KBM-7 (cell line): ENCODE measurements at places on chromosomes 3 and 15.

DNA sequence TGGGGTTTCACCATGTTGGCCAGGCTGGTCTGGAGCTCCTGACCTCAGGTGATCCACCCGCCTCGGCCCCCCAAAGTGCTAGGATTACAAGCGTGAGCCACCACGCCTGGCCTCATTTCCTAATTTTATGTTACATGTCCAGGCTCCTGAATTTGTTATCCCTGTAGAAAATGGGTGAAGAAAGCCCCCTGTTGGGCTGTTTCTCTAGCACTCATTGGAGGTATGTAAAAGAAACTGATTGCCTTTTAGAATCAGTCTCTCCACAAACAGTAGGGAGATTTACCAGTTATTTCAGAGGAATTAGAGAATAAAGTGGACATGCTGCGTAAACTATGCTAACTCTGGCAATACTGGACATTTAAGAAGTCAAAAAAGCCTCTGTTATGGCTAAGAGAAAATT, 364.1 kb upstream of the TBL1XR1 start:
- no peak for DNase-seq

GRCh38 chr15:64158363-64159134, 4.3 kb downstream of the PPIB start:
- DNase-seq = no peak

- no peak for DNase-seq
Measured at GRCh38 chr15:99414755-99415731, 150.7 kb upstream of the MEF2A start.

DNA sequence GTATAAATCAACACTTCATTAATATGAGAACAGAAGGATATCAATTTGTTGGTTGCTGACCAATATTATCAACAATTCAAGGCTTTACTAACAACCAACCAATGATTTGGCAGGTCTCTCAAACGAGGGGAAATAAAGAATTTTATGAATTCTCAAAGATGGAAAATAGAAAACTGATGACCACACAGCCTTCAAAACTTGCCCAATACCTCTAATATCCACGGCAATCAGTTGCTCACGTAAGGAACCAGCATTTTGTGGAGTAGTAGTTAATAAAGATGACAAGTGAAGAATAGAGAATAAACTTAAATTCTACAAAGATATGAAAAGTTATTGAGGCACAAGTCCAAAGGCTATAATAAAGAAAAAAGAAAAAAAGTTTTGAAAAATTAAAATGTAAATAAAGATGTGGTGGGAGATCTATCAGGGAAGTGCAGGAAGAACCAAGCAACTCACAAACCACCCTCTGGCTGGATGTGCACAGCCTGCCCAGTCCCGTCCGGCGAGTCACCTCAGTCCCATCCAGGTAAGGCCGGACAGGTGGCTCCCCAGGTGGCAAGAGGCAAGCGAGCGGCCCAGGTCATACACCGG, 808 bp downstream of the GK5 start:
- no peak for DNase-seq

DNA sequence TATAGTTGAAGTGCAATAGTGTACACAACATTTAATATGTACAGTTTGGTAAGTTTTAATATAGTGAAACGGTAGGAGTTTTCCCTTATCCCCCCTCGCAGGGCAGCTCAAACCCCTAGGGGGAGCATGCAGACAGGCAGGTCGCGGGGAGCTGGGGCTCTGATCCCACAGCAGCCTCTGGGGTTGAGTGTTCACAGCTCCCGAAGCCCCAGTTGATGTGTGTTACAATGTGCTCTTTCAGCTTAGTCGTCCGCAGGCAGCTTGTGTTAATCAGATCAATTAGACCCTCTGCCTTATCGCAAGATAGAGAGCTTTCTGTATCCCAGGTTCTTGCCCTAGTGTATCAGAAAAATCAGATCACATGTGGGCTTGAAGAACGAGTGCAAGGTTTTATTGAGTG, 143.1 kb upstream of the CHRNA7 start:
- DNase-seq = no peak

- DNase-seq = no peak
Measured at GRCh38 chr15:83694536-83694935, 40.6 kb downstream of the ADAMTSL3 start.

DNA sequence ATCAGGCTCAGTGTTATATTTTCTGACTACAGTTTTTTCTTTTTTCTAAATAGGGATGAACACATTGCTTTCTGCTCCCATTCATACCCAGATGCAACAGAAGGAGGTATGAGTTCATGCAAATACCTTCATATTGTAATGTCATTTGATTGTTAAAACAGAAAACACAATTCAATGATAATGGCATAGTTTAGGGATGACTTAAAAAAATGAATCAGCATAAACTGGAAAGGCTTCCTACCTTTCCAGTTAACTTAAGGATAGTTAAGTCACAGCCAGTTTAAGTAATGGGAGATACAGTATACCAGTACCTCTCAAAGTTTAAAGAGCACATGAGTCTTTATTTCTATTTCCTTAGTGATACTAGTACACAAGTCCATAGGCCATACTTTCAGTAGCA, 24.9 kb downstream of the KNL1 start:
- DNase-seq = no peak

- no peak for DNase-seq
Measured at GRCh38 chr3:20057612-20058180, 17.4 kb downstream of the KAT2B start.

DNA sequence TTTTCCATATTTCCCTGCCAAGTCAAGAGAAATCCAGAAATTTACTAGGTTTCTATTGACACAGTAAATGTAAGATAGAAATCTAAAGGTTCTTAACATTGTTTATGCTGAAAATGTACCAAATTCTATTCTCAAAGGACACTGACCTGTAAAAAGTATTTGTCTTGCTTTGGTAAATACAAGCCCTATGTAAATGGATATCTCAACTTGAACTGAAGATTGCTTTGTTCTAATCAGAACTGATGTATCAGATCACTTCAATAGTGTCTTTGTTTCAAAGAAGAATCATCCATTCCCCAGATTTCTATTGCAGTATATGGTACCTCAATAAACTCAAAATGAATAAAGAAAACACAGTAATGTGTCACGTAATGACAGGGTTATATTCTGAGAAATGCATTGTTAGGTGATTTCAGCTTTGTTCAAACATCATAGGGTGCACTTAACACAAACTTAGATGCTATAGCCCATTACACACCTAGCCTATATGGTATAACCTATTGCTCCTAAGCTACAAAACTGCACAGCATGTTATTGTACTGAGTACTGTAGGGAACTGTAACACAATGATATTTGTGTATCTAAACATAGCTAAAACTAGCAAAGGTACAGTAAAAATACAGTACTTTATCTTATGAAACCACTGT, 143.5 kb upstream of the NECTIN3 start:
- DNase-seq = no peak

- DNase-seq = no peak
Measured at GRCh38 chr3:127228866-127229265, 35.9 kb downstream of the PRR23E start.

DNA sequence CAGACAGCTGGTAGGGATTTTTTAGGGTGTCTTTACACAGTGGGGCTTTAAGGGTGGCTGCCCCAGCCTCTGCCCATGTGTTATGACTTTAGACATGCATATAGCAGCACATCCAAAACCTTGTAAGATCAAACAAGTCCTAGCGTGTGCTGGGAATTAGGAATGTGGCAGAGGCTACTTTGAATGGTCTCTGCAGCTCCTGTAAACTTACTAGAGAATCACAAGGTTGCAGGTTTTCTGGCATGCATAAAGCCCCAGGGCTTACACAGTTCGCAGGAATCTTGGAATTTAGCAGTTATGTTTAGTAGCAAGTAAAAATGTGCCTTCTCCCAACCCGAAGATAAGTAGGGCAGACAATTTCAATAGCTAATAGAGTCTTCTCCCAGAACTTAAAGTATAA, 46.9 kb upstream of the COL6A6 start:
- no peak for DNase-seq

- DNase-seq = no peak
Measured at GRCh38 chr3:159922861-159923312, 65.7 kb upstream of the IL12A start.

- DNase-seq = no peak
Measured at GRCh38 chr15:80831606-80832224, 52.5 kb downstream of the CEMIP start.

DNA sequence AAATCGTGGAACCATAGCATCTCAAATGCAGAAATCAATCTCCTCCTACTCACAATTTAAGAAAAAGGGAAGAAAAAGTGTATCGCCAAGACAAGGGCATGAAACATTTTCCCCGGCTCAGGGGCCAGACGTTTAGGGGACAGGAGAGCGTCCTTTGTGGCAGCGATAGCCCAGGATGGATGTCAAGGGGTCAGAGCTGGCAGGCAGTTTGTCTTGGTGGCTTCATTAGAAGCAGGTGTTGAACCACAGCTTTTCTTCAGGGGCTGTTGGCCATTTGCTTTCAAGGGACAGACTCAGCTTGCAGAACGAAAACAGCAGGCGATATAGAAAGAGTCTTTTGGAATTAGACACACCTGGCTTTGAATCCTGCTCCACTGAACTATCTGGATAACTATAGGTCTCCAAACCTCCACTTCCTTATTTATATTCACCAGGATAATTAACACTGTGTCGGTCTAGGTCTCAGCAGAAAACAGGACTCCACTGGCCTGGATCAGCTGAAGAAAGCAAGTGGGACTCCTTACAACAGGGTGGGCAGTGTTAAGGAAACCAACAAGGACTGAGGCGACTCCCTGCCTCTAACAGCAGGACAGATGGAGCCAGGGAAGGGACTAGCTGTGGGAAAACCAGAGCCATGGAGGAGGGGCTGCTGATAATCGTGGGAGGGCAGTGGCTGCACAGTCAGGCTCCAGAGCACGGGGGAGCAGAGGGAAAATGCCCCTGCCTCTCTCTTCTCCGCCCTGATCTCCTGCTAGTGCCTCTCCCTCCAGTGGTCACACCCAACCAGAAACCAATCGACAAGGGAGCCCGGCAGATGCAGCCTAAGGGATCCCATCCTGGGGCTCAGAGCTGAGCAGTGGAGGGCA, 123.6 kb downstream of the LIPC start:
- peak; percentile 32 for DNase-seq

DNA sequence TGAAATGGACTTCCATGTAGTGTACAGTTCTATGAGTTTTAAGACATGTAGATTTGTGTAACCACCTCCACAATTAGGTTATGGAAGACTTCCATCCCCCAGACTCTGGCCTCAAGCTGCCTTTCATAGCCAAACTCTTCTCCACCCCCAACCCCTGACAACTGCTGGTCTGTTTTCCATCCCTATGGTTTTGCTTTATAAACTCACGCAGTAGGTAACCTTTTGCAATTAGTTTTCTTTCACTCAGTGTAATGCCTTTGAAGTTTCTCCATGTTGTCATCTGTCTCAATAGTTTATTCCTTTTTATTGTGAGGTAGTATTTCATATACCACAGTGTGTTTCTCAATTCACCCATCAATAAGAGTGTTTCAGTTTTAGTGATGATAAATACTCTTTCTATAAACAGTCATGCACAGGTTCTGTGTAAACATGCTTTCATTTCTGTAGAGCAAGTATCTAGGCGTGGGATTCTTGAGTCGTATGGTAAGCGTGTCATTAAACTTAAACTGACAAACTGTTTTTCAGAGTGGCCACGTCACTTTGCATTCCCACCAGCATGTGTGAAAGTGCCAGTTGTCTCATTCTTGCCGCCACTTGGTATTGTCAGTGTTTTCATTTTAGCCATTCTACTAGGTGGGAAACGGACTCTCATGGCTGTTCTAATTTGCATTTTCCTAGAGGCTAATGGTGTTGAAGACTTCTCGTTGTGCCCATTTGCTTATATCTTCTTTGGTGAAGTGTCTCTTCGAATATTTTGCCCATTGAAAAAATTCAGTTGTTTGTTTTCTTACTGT, 47.3 kb upstream of the ALDH1A3 start:
- DNase-seq = no peak

DNA sequence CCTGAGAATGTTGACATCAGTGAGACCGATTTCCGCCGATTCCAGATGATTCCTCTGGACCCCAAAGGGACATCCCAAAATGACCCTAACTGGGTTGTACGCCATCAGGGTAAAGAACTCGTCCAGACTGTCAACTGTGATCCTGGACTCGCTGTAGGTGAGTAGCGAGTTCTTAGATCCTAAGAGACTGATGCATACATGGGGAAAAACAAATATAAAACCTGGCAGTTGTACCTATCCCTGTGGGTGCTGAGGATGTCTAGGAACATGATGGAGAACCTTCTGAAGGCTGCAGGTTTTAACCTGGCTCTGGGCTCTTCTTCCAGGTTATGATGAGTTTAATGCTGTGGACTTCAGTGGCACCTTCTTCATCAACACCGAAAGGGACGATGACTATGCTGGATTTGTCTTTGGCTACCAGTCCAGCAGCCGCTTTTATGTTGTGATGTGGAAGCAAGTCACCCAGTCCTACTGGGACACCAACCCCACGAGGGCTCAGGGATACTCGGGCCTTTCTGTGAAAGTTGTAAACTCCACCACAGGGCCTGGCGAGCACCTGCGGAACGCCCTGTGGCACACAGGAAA, 12.3 kb downstream of the THBS1 start:
- DNase-seq = no peak

DNA sequence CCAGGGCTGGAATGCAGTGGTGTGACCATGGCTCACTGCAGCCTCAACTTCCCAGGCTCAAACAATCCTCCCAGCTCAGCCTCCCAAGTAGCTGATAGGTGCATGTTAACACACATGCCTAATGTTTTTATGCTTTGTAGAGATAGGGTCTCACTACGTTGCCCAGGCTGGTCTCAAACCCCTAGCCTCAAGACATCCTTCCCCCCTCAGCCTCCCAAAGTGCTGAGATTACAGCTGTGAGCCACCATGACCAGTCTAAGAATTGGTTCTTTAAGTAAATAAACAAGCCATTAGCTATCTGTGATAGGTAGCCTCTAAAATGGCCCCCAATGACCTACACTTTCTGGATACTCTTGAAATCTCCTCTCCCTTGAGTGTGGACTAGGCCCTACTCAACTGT, 3.7 kb downstream of the TRIM59 start:
- DNase-seq = no peak

GRCh38 chr3:155428563-155428962, 135.1 kb upstream of the STRIT1 start:
- no peak for DNase-seq

GRCh38 chr3:9786825-9787669, 5.2 kb downstream of the TADA3 start:
- DNase-seq = peak; percentile 48

DNA sequence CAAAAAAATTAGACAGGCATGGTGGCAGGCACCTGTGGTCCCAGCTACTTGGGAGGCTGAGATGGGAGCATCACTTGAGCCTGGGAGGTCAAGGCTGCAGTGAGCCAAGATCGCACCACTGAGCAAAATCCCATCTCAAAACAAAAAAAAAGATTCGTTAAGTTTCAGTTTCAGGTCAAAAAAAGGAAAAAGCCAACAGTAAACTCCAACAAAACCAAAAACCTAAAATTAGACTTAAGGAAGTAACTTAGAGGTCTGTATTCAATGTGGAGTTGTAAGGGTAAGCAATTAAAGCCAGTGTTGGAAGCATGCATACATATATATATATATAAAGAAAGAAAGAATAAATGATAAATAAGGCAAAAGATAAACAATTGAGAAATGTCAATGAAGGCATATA, 11.8 kb downstream of the KPNA1 start:
- no peak for DNase-seq

- no peak for DNase-seq
Measured at GRCh38 chr3:127412578-127413317, 124.9 kb upstream of the PRR20G start.

GRCh38 chr3:129352650-129353588, 74.2 kb downstream of the HMCES start:
- DNase-seq = no peak

- no peak for DNase-seq
Measured at GRCh38 chr3:127486321-127486944, 104.1 kb downstream of the TPRA1 start.
